ENCODE measurements at places on chromosomes 2 and 18.

GRCh38 chr18:13452388-13452811, 233.8 kb downstream of the LDLRAD4 start:
- DNase-seq = no peak

DNA sequence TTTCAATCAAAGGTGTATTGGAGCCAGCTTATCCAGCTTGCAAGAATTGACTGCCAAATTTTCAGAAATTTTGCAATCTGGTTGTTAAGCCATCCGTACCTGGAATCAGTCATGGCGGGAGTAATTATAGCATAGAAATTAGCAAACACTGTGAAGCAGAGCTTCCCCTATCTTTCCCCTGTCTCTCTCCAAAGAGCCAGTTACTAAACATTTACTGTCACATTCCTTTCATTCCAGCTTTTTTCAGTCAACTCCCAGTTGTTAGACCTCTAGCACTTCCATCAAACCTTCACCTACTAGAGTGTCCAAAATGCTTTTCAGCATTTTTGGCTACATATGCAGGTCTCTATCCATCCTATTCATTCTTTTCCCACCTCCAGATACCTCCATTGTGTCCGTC, 137.4 kb downstream of the MC4R start:
- no peak for DNase-seq

DNA sequence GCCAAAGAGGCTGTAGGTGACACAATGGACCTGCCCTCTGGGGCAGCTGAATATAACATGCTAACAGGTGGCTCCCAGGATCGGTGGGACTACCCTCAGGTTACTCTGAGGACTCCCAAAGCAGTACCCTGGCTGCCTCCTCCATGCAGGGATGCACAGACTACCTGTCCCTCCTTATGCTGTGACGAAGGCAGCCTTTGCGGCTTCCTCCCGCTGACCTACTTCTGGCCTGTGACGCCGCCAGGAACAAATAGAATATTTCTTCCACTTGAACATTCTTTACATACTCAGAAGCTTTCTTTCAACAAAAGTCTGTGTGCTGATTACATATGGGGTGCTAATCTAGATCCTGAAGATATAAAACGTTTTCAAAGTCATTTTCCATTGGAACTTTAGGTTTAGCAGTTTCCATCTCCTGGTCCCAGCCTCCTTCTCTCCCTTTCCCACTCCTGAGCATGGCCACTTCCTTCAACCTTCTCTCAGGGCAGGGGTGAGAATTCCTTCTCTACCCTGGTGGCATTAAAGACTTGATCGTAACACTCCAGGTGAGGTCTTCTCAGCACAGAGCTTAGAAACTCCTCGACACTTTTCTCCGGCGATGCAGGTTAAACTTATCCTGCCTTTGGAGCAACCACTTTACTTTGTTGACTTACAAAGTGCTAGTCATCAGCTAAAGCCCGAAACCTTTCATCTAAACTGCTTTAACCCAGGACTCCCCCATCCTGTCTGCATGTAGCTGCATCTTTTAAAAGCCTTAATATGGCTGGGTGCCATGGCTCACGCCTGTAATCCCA, 58.9 kb upstream of the STK17B start:
- no peak for DNase-seq

GRCh38 chr2:135951041-135951583, 34.3 kb downstream of the DARS1 start:
- DNase-seq = no peak

DNA sequence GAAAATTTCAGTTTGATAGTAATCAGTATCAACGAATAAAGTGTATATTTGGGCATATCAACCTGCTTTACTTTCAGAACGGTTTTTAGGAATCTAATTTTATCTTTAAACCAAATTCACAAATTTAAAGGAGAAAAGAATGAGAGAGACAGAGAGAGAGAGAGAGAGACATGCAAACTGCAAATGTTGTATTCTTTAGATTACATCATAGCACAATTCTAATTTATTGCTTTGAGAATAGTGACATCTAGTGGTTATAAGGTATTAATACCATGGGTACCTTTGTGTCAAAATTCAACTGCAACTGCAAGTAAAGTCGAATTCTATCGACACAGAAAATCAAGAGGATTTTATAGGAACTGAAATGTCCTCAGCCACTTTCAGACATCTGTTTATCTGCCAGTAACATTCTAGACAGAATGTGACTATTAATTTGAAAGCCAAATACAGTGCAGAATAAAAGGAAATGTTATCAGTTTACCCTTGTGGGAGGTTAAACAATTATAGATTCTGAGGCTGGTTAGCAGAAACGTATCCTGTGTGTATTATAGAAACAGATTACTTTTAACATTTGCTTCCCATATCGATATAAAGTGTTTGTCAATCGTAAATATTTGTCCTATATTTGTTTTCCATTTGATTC, 529.8 kb upstream of the VRK2 start:
- no peak for DNase-seq

- DNase-seq = no peak
These were observed 162.5 kb upstream of the RPRM start for GRCh38 chr2:153641046-153641445.

GRCh38 chr2:170816504-170817092, at the start of gene GAD1:
Gene GAD1 (plus strand): TSS chr2:170816887. CDS start chr2:170818592, 1,705 bp downstream.
- DNase-seq = no peak

DNA sequence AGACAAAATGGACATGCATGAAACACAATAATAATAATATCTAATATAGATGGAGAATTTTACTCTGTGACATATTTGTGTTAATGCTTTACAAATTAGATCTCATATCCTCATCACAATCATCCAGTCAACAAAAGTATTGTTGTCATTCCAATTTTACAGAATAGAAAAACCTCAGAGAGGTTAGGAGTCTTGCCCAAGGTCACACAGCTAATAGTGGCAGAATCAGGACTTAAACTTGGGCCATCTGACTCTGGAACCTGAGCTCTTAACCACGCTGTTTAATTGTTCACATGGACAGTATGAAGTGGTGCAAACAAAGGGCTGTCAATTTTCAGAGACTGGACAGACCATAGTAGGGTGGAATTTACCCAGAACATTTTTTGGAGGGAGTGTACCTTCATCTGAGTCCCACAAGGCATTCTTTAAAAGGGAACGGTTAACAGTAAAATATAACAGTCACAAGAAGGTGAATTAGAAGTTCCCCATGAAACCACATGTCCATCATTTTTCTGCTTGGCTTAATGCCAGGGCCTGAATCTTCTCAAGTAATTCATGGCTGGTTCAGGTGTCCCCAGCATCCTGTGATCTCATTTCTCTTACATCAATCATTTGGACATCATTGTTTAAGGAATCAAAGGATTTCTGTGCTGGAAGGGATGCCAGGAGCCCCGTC, 35.4 kb upstream of the CCDC93 start:
- DNase-seq = no peak

- no peak for DNase-seq
These were observed 31.4 kb downstream of the GAREM1 start for GRCh38 chr18:32439241-32439640.

DNA sequence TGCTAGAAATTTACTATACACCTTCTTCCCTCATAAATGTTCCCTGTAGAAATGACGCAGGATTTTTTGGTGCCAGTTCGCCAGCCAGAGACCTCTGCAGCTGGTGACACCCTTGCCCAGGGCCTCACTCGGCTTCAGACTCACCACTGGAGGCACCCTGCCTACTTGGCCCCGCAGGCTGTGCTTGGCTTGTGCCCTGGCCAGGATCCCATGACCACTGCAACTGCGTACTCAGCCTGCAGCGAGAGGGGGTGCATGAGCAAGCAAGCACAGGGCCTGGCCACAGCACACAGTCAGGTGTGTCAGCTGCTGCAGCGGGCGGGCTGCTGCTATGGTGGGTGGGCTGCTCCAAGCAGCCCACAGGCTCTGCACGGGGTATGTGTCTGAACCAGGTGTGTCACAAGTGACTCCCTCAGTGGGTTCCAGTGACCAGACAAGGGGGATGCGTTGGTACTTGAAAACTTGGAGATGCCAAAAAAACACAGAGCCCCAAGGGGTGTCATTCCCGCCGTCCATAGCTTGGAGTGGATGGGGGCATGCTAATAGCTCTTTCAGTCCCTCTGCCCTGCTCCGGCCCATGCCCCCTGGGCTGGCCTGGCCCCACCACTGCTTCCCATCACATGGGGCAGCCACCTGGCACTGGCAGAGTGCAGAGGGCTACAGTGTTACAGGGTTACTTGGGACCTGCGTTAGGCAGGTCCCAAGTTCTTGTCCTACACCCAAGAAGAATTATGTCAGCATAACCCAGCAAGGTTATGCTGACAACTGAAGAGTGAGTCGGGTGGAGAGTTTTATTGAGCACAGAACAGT, 46.6 kb upstream of the TANC1 start:
- DNase-seq = no peak

GRCh38 chr2:204966245-204966644, 421.0 kb downstream of the PARD3B start:
- DNase-seq = no peak

DNA sequence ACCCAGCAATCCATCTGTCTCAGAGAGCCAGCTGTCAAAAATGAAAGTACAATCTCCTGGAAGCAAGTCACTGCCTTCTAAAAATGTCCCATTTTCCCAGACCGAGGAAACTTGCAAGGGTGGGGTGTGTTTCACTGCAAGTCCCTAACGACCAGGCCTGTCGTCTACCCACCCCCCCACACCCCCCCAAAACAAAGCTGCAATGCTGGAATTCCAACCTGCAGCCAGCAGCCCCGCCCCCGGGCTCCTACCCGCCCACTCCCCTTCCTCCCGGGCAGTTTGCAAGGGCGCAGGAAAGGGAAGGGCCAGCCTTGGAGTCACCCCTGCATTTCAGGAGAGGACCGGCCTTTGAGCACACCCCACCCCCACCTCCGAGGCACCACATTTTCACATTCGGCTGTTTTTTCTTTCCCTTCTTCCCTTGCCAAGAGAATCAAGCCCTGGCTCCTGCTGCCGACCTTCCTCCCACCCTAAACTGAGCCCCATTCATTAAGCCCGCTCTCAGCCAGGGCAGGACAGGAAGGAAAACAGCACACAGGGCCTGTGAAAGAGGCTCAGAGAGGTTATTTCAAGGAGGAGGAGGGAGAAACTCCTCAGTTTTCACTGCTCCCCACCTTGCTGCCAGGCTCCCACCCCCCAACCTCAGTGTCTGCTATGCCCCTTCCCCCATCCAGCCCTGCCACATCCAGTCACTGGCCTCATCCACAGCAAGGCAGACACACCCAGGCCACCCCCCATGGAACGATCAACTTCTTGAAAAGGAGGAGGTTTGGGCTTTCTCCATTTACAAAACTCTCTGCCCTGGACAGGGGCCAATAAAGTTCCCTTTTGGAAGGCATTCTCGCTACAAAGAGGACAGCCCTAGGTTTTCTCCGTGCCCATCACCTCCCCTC, 11.3 kb downstream of the SMAD7 start:
- no peak for DNase-seq

- DNase-seq = no peak
These were observed 61.1 kb downstream of the FMNL2 start for GRCh38 chr2:152396051-152396511.

DNA sequence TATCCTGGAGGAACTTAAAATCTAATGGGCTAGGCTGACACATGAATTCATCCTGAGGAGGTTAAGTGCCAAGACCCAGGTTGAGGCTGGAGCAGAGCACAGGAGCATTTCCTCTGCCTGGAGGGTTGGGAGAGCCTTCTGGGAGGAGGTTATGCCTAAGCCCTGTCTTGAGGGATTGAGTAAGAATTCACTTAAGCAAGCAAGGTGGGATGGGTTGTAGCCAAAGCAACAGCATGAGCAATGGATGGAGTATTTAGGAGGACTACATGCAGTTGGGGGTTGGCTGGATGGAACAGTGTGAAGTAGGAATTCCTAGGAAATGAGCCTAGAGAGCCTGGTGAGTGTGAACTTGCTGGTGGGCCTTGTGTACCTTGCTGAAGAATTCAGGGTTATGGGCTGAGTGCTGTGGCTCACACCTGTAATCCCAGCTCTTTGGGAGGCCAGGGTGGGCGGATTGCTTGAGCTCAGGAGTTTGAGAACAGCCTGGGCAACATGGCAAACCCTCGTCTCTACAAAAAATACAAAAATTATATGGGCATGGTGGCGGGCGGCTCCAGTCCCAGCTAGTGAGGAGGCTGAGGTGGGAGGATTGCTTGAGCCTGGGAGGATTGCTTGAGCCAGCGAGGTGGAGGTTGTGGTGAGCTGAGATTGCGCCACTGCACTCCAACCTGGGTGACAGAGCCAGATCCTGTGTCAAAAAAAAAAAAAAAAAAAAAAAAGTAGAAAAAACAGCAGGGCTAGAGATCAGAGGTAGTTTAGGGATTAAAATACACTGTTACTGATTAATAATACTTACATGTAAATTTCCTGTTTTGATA, 22.2 kb downstream of the TANC1 start:
- DNase-seq = peak; percentile 98

- no peak for DNase-seq
These were observed 12.5 kb upstream of the HK2 start for GRCh38 chr2:74821177-74822126.

DNA sequence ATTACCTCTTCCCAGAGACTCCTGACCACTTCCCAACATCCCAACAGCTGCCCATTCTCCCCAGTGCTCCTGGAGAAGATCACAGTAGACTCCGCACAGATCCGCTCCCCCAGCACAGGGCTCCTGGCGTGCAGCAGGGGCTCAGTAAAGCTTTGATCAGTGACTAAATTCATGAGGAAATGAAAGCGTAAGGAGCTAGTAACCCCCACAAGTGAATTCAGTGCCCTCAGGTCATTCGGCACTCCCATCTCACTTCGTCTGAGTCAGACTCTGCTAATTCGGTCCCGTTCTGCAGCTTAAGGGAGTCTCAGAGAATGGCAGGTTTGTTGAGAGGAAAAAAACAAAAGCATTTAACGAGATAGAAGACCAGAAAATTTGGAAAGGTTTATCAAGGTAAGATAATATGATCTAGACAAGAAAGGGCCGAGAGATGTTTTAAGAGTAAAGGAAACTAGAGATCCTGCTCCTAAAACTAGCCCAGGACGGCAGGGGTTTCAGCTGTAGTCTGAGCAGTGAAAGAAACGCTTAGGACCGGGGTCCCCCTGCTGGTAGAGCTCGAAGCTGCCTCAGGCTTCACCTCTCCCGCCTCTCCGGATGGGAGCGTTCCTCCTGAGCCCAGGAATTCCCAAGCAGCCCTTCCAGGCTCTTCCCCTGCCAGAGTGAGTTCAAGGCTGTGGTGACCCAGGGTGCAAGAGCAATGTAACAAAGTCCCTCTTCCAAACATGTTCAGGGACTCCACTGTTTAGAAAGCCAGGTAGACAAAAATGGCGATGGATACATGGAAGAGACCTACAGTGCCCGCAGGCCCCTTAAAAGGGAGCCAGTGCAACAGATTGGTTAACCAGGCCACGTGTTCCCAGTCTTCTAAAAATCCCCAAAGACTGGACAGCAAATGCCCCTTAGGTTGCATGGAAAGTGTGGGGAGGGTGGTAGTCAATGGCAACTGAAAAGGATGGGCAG, 127.3 kb downstream of the DNER start:
- peak; percentile 92 for DNase-seq

All from keratinocyte (primary cell).